ENCODE measurements at places on chromosomes 3 and 15. TPM values are rescaled to one million over a fixed set of nuclear protein-coding genes. Genes with fewer than 3 reads are reported as not detected.

Gene KIF23
- polyA plus RNA-seq = 0.81 TPM

Gene CPLX3
- polyA plus RNA-seq = 0.60 TPM

DNA sequence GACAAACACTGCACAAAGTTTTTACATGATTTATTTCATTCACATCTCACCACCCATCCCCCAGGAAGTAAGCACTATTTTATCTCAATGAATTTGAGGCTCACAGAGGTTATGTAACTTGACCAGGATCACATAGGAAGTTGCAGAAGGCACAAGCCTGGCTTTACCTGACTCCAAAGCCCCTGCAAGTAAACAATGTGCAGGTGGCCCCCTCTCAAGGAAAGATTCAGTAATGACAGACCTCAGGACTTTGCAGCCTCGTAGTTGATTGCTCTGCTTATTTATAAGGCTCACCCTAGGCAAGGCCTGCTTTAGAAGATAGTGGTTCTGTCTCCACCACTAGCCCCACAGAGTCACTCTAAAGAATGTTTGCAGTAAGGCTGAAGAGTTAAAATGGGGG, 79.8 kb upstream of the MDFIC2 start:
- no peaks in the 10 kb centered on the region for H3K4me1 ChIP-seq
- no peaks in the 10 kb centered on the region for H3K27me3 ChIP-seq
- peak; percentile 4 for DNase-seq
- H3K36me3 ChIP-seq = no peaks in the 10 kb centered on the region
- no peak overlapping the region for H3K4me3 ChIP-seq
- H3K27ac ChIP-seq = no peak overlapping the region

Gene CCDC191
- polyA plus RNA-seq = 23.6 TPM
